ENCODE measurements at places on chromosomes 3 and 15.
A peak's percentile ranks its signal among the peaks of the same experiment; 100 is the strongest.

DNA sequence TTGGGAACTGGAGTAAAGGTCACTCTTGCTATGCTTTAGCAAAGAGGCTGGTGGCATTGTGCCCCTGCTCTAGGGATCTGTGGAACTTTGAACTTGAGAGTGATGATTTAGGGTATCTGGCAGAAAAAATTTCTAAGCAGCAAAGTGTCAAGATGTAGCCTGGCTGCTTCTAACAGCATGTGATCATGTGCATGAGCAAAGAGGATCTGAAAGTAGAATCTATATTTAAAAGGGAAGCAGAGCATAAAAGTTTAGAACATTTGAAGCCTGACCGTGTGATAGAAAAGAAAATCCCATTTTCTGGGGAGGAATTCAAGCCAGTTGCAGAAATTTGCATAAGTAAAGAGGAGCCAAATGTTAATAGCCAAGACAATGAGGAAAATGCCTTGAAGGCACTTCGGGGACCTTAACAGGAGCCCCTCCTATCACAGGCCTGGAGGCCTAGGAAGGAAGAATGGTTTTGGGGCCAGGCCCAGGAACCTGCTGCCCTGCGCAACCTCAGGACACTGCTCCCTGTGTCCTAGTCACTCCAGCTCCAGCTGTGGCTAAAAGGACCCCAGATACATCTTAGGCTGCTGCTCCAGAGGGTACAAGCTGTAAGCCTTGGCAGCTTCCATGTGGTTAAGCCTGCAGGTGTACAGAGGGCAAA, 212.2 kb upstream of the LINGO1 start:
- DNase-seq: no peak

GRCh38 chr15:39914977-39915376, 5.1 kb downstream of the GPR176 start:
- DNase-seq: no peak

GRCh38 chr3:147407114-147407497, 763 bp upstream of the ZIC4 start:
- DNase-seq: no peak

GRCh38 chr3:63076357-63076756, 201.1 kb upstream of the CADPS start:
- DNase-seq: no peak

DNA sequence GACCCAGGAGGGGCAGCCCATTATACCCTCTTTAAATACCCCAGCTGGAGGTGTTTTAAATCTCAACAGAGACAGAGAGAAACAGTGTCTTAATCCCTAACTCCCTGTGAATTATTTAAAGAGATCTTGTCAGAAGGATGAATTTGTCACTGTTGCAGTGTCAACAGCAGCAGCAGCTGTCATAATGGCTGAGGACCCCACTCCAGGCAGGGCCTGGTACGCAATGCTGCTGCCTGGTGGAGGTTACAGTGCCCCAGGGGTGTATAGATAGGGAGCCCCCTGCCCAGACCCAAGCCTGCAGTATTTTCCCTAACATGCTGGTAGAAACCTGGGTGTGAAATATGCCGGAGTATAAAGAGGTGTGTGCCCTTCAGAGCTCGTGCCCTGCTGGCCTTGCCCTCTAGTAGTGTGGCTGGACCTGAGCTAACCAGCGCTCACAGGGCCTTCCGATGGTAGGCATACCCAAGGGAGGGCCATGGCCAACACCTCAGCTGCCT, 143.0 kb downstream of the EPHB1 start:
- DNase-seq: no peak

- DNase-seq: no peak
Measured at GRCh38 chr15:65044724-65045481, at the start of gene SLC51B. SLC51B (plus strand) TSS chr15:65045387; CDS start chr15:65050005, 4,618 bp downstream.

GRCh38 chr3:191333298-191333880, 3.1 kb upstream of the UTS2B start:
- DNase-seq: no peak

DNA sequence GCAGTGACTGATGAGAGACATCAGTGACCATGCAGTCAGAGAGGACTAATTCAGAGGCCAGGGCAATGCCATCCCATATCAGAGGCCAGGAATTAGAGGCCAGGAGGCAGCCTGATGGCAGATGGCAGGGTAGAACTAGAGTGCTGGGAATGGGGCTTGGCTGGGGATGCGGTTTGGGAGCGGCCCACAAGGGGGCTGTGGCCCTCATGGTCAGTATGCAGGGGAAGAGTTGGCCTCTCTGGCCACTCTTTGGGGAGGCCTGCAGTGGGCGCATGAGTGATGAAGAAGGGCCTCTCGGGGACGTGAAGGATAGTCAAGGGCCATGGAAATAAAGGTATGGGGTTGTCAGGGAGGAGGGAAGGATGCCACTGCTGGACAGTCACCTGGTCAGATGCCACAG, 101.7 kb downstream of the EEFSEC start:
- no peak for DNase-seq

DNA sequence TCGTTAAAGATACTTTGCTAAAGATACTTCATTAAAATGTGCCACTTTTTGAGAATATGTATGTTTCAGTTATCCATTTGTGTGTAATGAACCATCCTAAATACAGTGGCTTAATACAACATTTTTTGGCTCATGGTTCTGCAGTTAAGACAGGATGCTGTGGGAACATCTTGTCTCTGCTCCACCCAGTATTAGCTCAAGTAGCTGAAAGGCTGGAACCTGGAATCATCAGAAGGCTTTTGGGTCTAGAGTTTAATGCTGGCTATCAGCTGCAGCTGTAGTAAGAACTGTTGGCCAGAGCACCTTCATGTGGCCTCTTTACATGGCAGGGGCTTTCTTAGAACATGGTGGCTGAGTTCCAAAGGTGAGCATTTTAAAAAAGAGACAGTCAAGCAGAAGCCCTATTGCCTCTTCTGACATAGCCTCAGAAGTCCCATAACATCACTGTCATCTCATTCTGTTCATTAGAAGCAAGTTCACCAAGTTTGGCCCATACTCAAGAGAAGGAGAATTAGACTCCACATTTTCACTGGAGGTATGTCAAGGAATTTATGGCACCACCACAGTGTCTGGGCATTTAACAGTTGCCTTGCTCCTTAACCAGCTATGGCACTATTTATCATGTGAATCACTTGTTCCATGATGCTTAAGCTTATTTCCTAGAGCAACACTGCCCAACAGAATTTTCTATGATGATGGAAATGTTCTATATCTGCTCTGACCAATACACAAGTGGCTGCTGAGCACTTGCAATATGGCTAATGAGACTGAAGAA, 70.4 kb upstream of the PDZRN3 start:
- no peak for DNase-seq

GRCh38 chr3:186361246-186361761, 730 bp downstream of the DGKG start:
- DNase-seq: no peak

- DNase-seq: peak; percentile 42
Measured at GRCh38 chr3:159322322-159322939, 520.6 kb downstream of the MFSD1 start.

- DNase-seq: no peak
Measured at GRCh38 chr3:106323586-106323985, 454.8 kb upstream of the CBLB start.

DNA sequence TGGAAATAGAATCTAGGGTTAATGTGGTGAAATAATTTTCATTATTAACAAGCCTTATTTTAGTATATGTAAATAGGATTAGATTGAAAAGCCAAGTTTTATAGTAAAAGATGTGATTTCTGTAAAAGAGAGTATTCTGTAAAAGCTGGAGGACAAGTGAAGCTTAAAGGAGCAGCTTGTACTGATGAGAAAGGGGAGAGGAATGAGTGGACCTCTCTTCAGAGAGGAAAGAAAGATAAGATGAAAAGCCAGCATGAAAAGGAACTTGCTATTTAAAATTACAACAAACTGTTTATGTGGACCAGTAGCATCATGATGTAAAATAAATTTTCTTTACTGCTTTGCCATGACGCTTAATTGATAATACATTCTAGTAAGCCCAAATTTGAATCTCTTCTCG, 18.5 kb downstream of the ALCAM start:
- DNase-seq: no peak

- no peak for DNase-seq
Measured at GRCh38 chr3:87795701-87796100, 263.1 kb downstream of the CGGBP1 start.

- no peak for DNase-seq
Measured at GRCh38 chr3:73653351-73653750, 28.6 kb upstream of the PDZRN3 start.

DNA sequence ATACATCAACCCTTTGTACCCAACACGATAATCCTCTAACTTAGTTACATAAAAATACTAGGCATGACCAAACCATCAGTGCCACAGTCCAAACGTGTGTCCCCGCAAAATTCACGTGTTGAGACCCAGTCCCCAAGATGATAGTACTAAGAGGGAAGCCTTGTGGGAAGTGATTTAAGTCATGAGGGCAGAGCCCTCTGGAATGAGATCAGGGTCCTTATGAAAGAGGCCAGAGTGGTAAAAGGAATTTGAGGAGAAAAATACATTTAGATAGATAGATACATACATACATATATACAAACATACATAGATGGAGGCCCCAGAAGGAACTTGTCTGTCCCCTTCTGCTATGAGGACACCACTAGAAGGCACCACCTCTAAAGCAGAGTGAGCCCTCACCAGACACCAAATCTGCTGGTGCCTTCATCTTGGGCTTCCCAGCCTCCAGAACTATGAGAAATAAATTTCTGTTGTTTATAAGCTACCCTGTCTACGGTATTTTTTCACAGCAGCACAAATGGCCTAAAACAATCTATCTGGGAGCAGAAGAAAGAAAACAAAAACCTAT, 8.0 kb downstream of the TBC1D2B start:
- DNase-seq: no peak

GRCh38 chr3:170714122-170714521, 128.2 kb upstream of the SLC7A14 start:
- no peak for DNase-seq

GRCh38 chr3:194339840-194340239, 11.3 kb downstream of the CPN2 start:
- no peak for DNase-seq

GRCh38 chr3:110323349-110323748, 748.3 kb upstream of the NECTIN3 start:
- DNase-seq: no peak

DNA sequence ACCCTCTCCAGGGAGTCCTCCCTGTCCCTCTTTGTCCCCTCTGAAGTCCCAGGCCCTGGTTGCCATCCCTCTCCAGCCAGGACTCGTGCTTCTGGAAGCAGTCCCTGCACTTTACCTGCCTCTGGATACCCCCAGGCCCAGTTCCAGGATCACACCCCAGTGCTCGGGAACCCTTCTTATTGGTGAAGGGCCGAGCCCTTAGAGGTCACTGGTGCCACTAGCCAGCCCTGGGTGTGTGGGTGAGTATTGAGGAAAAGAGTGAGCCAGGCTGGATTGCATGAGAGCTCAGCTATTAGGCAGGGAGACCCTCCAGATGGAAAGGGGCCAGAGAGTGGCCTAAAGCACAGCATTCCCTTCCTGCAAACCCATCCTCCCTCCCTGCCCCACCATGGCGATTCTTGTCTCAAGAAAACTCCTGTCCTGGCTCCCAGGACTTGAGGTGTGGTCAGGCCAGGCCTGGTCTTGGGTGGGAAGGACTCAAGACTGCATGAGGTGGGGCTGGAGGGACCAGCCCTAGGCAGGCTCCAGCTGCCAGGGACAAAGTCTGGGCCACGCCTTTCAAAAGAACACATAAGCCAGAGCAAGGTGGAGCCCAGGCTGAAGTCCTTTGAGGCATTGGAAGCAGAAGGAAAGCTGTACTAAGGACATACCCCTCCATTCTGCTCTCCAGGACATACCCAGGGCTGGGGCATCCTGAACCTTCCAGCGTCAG, 4.8 kb upstream of the PHGR1 start:
- DNase-seq: no peak

DNA sequence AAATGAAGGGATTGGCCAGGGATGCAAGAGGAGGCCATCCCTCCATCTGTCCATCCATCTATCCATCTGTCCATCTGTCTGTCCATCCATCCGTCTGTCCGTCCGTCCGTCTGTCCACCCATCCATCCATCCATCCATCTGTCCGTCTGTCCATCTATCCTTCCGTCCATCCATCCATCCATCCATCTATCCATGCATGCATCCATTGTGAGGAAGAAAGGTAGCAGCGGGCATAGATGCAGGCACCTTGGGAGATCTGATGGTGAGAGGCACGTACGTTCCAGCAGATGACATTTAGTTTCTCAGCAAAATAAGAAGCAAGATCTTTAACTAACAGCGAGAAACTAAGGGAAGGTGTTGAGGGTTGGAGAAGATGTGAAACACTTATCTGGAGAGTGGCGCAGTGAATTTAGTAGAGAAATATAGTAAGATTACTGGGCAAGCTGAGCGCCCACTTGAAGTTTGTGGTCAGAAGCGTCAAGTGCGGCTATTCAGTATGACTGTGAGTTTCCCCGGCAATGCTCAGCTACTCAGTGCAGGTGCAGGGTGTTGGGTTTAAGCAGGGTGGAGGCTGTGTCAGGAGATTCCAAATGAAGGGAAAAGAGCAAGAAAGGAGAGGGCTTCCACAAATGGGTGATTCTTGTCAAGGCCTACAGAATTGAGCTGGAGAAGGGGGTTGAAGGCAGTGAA, 22.4 kb upstream of the SRP14 start:
- peak; percentile 68 for DNase-seq

DNA sequence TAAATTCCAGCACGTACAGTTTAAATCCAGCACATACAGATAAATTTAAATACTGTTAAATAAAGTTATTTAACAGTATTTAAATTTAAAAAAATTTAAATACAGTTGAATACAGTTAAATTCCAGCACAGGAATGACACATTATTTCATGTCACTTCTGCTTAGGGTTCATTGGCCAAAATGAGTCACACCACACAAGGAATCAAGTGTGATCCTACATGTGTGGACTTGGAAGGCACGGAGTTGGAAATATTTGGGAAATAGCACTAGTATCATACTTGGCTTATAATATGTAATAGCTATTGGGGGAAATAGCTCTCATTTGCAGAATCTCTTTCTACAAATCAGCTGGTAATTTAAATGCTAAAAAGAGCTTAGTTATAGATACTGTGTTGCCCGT, 10.6 kb downstream of the RAB7A start:
- no peak for DNase-seq

GRCh38 chr15:66095871-66096687, 157.5 kb downstream of the MEGF11 start:
- DNase-seq: no peak

- DNase-seq: no peak
Measured at GRCh38 chr15:49187549-49188245, 17.6 kb downstream of the GALK2 start.
